Osteoblast (primary cell): ENCODE measurements at places on chromosomes 1 and 21. TPM values are rescaled to one million over a fixed set of nuclear protein-coding genes. Genes with fewer than 3 reads are reported as not detected.

The LAMTOR5 gene
- total RNA-seq, result 38.4 and 41.3 TPM in 2 replicates

DNA sequence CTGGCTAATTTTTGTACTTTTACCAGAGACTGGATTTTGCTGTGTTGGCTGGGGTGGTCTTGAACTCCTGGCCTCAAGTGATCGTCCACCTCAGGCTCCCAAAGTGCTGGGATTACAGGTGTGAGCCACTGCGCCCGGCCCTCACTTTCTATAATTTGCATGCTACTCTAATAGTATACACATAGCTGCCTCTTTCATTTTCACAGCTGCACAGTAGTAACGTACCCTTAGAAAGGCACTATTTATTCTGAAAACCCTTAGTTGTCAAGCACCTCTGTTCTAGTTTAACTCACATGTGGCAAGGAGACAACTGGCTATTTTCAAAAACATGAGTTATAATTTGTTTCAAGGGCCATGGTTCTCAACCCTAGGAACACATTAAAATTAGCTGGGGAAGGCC lies 17.2 kb downstream of the TPM3 start:
- no peak for DNase-seq

DNA sequence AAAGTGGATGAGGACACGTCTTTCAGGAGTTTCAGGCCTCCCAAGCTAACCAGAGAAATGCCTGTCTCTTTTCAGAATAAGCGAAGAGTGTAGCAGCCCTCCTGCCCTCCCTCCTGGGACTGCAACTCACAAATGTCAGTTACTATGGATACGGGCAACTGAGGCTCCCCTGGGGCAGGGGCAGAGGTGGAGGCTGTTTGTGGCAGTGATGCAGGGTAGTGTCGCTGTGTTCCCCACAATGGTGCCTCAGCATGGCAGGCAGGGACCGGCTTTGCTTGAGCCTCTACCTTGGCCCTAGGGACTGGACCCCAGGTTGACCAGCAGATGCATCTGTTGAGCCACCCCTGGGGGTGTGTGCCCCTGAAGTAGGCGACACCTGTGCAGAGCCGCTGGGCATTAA lies 10.2 kb downstream of the NFASC start:
- no peak for DNase-seq

DNA sequence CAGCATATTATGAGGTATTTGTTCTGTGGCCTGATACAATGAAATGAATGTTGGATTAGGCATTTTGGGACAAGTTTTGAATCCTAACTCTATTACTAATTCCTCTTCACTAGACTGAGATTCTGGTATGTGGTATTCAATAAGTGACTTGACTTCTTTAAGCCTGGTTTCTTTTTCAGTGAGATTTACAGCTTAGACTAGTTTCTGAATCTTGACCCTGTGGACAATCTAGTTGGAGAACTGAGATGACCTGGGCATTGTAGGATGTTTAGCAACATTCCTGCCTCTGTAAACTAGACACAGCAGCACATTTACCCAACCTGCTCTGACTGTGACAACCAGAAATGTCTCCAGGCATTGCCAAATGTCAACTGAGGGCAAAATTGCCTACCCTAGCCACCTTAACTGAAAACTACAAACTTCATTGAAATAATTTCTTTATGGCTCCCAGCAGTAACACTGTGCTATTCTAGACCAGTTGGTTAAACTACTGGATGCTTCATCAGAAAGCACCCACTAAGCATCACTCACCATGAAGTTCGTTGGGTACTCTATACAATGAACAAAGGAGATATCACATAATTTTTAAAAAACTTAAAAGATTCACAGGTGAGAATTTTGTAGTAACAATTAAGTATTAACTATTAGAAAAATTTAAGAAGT lies 16.8 kb downstream of the PTPRC start:
- no peak for DNase-seq
